ENCODE measurements at places on chromosomes 2 and 18.
A peak's percentile ranks its signal among the peaks of the same experiment; 100 is the strongest.

- DNase-seq: peak; percentile 62
These were observed 8.2 kb downstream of the ARHGAP25 start for GRCh38 chr2:68742626-68743415.

DNA sequence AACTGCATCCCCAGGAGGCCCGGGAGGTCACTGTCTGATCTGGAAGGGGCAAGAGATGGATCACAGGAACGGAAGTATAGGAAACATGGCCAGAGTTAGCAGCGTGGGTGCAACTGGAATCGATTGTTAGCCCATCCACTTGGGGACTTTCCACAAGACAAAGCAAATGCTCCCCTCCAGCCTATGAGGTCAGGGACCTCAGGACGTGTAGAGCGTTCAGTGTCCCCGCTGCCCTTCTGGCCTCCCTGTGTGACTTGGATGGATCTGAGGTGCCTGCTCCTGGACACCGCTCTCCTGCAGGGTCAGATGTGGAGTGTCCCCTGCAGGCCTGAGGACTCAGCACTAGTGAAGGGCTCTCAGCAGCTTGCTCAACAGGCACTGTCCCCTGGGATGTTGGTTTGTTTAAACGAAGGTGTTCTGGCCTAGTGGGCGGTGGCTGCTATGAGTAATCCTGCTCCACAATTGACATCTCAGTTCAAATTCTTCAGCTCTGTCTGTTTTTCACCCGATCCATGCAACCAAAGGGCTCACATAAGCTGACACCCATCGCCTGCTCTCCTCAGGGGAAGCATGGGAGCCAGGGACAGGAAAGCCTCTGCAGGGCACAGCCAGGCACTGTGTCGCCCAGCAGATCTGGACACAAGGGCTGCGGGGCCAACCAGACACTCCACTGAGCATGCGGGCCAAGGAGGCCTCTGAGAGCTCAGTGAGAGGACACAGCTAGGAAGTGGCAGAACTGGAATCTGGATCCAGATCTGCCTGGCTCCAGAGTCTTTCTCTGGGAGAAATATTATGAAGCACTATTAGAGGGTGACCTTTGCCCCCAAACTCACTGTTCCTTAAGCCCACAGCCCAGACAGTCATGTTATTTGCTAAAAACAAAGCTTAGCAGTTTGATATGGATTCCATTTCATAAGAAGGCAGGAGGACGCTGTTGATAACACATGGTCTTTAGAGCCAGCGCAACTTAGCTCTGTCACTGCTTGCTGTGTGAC is 78.5 kb downstream of the RHOB start:
- DNase-seq: no peak

DNA sequence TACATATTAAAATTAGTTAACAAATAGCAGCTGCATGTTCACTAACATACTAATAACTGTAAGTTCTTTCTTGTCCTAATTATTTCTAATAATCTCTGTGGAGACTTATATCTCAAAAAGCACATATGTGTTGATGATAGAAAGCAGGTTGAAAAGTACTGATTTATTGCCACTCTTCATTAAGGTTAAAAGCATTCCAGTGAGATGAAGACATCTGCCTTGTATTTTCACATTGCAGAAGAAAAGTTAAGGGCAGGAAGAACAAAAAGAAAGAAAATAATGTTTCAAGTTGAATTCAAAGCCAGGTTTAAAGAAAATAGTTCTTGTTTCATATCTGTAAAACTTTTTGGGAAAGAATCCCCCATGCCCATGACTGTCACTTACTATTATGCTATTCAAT is 429.9 kb downstream of the MTX2 start:
- no peak for DNase-seq

DNA sequence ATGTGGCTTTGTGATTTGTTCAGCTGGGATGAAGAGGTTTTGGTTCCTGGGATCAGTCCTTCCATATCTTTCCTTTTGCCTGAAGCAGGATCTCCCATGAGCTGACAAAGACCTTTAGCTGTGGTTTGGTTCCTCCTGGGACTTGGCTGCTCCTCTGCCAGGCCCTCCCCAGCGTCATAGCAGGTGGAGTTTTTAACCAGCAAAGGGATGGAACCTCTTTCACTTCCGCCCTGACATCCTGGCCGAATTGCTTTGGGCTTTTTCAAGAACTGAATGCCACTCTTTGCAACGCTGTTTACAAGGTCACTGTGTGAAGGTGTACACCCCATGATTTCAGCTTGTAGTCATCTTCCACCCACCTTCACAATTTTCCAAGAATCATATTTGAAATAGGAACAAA is 390 bp downstream of the PCARE start:
- no peak for DNase-seq

GRCh38 chr2:26651799-26652198 is 10.6 kb upstream of the CIB4 start:
- DNase-seq: no peak

DNA sequence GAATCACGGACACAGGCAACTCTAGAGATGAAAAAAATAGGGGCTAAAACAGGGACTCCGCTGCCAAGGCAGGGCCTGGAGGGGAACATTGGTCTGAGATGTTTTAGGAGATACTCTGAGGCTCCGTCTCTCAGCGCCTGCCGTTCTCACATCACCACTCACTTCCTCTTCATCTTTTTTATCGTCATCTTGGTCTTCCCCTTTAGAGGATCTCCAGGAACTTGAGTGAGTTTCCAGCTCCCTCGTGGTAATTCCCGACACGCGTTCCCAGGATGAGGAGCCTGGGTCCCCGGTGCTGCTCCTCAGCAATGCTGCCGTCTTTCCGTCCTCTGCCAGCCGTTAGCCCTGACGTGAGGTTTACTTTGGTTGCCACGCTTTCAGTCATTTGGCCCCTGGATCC is 16.1 kb downstream of the MLPH start:
- no peak for DNase-seq

- DNase-seq: no peak
These were observed 23.6 kb upstream of the NMS start for GRCh38 chr2:100446696-100447095.

DNA sequence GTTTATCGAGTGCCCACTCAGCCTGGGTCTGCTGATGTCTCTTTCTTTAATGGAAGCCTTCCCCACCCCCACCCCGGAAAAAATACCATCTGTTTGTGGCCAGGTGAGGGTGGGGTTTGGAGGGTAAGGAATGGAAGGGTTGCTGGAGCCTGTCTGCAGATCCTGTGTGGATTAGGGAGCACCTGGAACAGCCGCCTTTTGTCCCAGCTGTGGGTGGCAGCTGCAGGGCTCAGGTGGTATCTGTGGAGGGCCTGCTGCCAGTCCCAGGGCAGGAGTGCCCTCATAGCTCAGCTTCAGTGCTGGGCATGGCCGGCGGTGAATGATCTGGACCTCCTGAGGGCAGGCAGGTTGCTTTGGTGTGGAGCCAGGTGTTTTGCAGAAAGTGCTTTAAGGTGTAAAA is 45.3 kb downstream of the IMPA2 start:
- no peak for DNase-seq

DNA sequence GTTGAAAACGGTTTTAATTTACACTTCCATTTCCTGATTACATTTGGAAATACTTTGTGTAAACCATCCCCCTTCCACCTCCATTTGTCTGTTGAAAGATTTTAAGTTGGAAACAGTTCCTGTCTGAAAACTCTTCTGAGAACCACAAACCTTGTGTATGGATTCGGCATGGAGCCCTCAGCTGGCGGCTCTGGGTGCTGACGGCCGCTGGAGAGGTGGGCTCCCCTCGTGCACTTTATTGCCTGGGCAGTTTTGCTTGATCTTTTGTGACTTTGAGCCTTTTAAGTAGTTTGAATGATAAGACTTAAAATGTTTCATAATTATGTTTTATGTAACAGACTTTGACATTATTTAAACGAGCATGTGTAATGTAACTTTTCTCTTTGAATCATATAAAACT is 11.1 kb downstream of the KLF11 start:
- DNase-seq: no peak

- no peak for DNase-seq
These were observed 41.8 kb upstream of the ATIC start for GRCh38 chr2:215270118-215270451.

DNA sequence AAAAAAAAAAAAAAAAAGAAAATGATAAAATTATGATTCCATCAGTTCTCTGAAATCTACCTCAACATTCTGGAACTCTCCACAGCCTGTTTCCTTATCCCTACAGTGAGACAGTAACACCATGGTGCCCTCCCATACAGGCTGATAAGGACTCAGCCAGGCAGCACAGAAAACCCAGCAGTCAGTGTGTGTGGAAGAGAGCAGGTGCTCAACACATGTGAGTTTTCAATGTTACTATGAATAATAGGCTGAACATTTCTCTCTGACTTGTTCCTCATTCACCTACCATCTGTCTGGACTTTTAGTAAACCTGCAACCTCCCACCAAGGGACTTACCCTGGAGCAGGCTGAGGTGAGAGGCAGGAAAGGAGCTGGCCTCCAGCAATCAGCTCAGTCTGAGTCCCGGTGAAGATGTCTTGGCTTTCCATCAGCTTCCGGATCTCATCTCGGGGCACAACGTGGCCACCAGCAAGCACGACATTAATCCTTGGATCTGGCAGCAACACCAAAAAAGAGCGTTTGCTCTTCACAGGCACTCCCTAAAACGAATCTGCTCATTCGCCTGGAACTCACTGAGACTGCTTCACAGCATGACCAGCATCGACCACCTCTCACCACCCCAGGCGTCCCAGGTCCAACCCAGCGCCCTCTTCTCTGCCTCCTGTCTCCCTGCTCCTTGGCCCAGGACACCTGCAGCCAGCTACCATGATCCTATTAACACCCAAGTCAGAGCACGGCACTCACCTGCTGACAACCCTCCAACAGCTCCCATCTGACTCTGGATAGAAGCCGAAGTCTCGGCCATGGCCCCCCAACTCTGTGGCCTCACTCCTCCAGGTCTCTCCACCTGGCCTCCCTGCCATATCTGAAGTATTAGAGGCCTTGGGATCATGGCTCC is 16.5 kb downstream of the PASK start:
- DNase-seq: no peak

DNA sequence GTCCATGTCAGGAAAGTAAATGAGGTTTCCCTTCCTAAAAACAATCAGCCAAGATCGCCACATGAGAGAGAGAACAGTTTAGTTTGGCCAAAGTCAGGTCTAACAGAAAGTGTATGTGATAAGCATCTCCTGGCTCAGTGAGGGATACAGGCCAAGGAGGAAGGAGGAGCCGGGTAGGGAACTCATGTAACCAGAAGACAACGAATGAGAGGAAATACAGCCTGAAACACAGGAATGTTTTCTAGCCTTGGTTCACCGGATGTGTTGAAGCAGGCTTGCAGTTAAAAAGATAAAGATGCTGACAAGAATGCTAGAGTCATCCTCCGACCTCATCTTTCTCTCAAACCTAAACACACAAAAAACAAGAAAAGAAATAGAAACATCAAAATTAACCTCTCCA is 283.9 kb upstream of the SIX2 start:
- DNase-seq: no peak

- no peak for DNase-seq
These were observed 54.5 kb downstream of the ACSL3 start for GRCh38 chr2:222915092-222915957.

- no peak for DNase-seq
These were observed 23.7 kb downstream of the EFEMP1 start for GRCh38 chr2:55899881-55900280.

DNA sequence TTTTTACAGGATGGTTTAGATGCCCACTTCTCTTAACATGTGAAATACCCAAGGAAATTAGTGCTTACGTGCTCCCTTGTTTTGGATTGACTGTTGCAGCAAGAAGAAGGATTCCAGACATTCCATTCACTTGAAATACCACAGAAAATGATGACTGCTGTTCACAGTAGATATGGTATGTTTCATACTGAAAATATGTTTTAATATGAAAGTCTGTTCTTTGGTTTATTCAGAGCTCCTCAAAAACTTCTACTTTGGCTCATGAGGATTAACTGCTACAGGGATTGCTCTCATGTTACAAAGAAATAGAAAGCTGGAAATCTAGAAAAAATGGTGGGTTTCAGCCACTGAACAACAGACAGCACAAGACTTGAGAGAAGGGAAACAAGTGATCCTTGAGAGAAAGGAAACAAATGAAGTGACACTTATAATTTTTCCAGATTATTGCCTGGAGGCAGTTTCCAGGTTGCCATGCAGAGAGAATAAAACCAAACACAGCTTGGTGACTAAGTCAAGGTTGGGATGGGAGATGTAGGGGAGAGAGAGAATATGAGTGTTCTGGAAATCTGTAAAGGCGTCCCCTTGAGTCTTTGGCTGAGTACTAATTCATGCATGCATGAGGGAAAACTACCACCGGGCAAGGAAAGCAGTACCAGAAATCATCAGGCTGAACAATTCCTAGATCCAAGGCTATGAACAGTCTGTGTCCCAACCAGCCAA is 348.1 kb downstream of the CLIP4 start:
- no peak for DNase-seq

DNA sequence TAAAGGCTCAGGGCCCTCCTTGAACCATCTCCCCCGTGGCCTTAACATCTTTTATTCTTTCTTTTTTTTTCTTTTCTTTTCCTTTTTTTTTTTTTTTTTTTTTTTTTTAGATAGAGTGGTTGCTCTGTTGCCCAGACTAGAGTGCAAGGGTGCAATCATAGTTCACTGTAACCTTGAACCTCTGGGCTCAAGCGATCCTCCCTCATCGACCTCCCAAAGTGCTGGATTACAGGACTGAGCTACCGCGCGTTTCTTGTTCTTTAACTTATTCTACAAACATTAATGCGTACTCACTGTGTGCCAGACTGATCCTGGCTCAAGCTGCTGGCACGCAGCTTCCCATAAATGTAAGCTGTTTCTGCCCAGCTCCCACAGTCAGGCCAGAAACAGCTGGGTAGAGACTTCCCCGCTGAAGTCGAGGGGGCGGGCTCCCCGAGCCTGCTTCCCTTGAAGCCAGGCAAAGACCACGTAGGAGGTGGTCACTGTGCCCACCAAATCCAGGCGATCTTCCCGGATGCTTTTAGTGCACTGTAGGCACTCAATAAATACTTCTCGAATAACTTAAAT is 29.2 kb upstream of the ATP6V1B1 start:
- no peak for DNase-seq

DNA sequence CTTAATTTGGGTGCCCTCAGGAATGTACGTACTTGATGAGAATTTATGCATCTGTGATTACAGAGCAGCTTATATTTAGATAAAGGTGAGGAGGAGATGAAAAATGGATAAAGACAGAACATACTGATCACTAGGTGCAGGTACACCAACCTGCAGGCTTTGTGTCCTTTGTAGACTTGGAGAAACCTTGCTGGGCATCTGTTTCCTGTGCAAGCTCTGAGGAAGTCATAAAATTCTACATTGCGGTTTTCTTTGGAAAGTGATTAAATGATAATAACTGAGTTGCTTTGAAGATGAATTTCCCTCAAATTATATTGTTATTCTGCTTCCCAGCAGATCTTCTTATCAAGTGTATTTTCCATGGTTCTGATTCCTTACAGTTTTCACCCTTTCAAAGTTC is 7.7 kb downstream of the RAB27B start:
- DNase-seq: peak; percentile 59
